ENCODE measurements at places on chromosomes 2 and 18. TPM values are rescaled to one million over a fixed set of nuclear protein-coding genes. Genes with fewer than 3 reads are reported as not detected.

- H3K4me3 ChIP-seq = no peak overlapping the region
- no peak for DNase-seq
- no peaks in the 10 kb centered on the region for H3K27me3 ChIP-seq
Measured at GRCh38 chr2:16288371-16289112, 348.2 kb downstream of the MYCN start.

MERTK gene
- total RNA-seq = 34.1 TPM

- no peak overlapping the region for H3K4me3 ChIP-seq
- H3K36me3 ChIP-seq = no peaks in the 10 kb centered on the region
- no peaks in the 10 kb centered on the region for H3K27me3 ChIP-seq
- DNase-seq = no peak
- no peaks in the 10 kb centered on the region for H3K4me1 ChIP-seq
- no peak overlapping the region for H3K27ac ChIP-seq
Measured at GRCh38 chr2:227374158-227374557, 4.9 kb downstream of the TM4SF20 start.

DNA sequence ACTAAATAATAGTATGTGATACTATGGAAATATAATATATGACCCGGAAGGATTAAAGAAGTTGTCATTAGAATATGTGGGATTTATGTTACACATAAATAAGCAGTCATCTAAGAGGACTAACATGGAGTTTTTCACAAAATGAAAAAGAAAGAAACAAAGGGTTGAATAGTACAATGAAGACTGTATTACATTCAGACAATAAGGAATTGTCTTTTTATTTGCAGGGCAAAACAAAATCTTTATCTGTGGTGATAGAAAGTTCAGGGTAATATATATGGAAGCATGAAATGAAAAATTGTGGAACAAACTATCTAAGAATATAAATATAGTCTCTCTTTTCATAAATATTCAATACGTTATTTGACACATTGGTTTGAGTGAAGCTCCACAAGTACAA, 5.8 kb downstream of the ERMN start:
- no peaks in the 10 kb centered on the region for H3K27me3 ChIP-seq
- H3K4me1 ChIP-seq = no peaks in the 10 kb centered on the region
- no peak overlapping the region for H3K4me3 ChIP-seq
- DNase-seq = no peak
- H3K36me3 ChIP-seq = no peaks in the 10 kb centered on the region

ST6GAL2 gene
- 3.1 TPM for total RNA-seq
